Caudate nucleus (tissue), 63 donors: ENCODE measurements at places on chromosomes 1 and 21.

GRCh38 chr1:97529600-97529999 is 391.2 kb downstream of the DPYD start:
- DNase-seq = no peak

DNA sequence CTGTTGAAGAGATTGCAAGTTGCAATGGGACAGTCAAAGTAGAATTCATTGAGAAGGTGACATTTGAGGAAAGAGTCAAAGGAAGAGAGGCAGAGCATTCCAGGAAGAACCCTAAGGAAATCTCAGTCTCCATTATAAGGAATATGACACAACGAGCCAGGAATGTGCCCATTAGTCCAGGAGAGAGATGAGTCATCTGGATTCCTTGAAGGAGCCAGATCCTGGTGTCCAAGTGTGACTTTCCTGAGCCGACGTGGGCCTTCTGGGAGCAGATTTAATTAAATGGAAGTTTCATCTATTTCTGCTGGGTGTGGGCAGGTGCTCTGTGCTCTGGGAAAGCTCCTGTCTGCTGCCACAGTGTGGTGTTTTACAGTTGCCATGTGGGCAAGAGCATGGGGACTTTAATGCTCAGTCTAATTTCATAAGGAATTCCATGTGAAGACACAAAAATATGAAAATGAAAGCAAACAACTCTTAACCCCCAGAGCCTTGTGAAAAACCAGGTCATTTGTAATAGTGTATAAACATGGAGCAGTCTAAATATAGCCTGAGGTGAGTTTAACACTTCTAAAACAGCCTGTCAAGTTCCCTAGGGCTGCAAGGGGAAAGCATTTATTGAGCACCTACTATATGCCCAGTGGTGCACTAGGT is 111.4 kb upstream of the ARTN start:
- DNase-seq = no peak

- DNase-seq = no peak
Observed at GRCh38 chr21:45264146-45264911, 23.4 kb downstream of the POFUT2 start.

- DNase-seq = no peak
Observed at GRCh38 chr21:22791986-22792560, 1793.9 kb downstream of the NCAM2 start.

DNA sequence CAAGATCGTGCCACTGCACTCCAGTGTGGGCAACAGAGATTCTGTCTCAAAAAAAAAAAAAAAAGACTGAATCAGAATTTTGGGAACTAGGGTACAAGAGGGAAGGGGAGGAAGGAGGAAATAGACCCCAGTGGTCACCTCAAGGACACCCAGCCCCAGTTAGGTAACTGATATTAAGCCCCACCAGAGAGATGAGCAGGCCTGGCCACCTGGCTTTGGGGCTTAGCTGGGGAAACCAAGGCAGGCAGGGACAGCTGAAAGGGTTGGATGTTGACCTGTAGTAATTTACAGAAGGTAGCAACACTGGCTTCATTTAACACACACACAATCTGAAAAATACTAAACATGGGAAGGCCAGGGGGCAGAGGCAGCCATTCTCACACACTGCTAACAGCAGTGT is 5.2 kb upstream of the C1orf122 start:
- no peak for DNase-seq

GRCh38 chr21:33069994-33070743 is at the start of gene OLIG1:
Gene OLIG1, plus strand, starts transcription at chr21:33070141. Its CDS starts 106 bp downstream, at chr21:33070247.
- DNase-seq = peak; percentile 85

DNA sequence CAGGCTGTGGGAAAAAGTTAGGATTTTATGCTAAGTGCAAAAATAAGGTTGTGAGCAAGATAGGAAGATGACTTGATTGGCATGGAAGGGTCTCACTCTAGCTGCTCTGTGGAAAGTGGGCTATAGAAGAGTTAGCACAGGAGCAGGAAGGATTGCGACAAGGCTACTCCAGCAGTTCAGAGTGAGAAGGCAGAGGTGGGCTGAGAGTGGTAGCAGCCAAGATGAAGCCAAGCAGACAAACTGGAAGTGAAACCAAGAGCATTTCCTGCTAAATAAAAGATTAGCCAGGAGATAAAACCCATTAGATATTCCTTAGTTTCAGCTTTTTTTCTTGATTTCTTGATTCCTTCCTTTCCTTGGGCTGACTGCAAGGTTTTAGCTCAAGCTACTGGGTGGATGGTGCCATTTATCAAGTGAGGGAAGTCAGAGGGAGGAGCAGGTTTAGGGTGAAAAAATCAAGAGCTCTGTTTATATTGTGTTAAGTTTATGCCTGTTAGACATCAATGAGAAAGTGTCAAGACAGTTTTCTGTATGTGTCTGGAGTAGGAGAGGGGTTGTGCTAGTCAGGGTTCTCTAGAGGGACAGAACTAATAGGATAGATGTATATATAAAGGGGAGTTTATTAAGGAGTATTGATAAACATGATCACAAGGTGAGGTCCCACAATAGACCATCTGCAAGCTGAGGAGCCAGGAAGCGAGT is 33.1 kb upstream of the ZNF644 start:
- DNase-seq = no peak

GRCh38 chr1:206921772-206922265 is at the start of gene FCMR:
Gene FCMR, minus strand, starts transcription at chr1:206921941. Its CDS starts 87 bp downstream, at chr1:206921854.
- no peak for DNase-seq

GRCh38 chr1:2018217-2019171 is 651 bp upstream of the GABRD start:
- DNase-seq = no peak

- DNase-seq = no peak
Observed at GRCh38 chr1:177278626-177279390, 108.0 kb downstream of the BRINP2 start.

DNA sequence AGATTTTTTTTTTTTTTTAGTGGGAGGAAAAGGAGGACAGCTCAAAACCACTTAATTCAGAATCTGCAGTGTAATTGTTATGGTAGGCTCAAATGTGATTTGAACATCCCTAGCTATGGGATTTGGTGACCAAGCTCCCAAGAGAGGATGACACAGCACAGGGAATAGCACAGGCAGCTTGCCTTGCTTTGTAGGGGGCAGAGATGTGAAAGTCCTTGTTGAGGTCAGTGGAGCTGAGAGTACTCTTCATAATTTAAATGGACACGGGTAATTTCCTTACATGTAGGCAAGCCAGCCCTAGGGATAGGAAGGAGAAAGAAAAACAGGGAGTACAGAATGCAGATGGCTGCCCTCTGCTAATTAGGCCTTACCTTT is 3.2 kb upstream of the UCK2 start:
- no peak for DNase-seq

DNA sequence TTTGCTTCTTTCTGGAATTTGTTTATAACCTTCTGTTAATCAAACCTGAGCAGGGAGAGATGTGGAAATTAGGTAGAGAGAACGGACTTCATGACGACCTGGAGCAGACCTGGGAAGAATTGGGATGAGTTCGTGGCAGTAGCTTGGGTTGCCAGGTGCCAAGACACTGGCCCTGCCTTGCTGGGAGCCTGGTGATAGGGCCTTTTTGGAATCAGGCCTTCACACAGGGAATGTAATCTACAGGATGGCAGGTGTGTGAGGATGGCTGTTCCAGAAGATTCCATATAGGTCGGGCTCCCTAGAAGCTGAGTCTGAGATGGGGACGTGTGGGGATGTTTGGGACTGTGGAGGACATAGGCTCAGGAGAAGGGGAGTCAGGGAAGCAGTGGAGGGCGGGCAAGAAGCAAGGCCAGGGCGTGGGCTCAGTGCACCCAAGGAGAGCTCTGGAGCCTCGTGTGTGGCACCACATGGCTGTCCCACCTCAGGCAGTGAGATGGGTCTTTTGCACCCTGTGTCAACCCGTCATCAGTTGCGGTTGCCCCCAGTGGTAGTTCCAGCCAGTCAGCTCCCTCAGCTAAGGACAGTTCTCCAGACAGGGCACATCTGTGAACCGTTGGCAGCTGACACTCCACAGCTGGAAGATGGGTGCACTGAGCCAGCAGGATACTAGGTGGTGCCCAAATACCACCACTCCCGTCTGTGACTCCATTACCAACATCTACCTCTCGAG is 395.9 kb downstream of the MATN1 start:
- no peak for DNase-seq

DNA sequence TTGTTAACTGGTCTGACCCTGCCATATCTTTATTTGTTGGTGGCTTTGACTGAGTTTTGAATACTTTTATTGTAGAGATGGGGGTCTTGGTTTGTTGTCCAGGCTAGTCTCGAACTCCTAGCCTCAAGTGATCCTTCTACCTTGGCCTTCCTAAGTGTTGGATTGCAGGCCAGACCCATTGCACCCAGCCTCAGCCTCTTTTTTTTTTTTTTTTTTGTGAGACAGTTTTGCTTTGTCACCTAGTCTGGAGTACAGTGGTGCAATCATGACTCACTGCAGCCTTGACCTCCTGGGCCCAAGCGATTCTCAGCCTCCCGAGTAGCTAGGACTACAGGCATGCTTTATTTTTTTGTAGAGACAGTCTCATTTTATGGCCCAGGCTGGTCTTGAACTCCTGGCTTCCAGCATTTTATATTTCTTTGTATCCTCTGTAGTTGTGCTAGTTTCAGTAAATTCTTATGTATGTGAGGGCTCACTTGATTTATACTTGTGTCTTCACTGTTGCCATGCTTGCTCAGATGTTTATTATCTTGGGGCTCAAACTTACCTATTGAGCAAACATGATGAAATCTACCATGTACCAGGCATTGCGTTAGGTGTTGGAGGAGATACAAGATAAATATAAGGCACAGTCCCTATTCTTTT is 24.1 kb downstream of the THRAP3 start:
- no peak for DNase-seq

GRCh38 chr21:17612565-17613241 is at the start of gene BTG3:
Gene BTG3, minus strand, starts transcription at chr21:17612901. Its CDS starts 3,757 bp downstream, at chr21:17609144.
- DNase-seq = peak; percentile 70

- no peak for DNase-seq
Observed at GRCh38 chr1:175198332-175198731, 5.8 kb upstream of the KIAA0040 start.

- DNase-seq = peak; percentile 11
Observed at GRCh38 chr1:59903141-59903754, 23.3 kb downstream of the CYP2J2 start.

- no peak for DNase-seq
Observed at GRCh38 chr1:189962181-189962580, 515.5 kb downstream of the BRINP3 start.

DNA sequence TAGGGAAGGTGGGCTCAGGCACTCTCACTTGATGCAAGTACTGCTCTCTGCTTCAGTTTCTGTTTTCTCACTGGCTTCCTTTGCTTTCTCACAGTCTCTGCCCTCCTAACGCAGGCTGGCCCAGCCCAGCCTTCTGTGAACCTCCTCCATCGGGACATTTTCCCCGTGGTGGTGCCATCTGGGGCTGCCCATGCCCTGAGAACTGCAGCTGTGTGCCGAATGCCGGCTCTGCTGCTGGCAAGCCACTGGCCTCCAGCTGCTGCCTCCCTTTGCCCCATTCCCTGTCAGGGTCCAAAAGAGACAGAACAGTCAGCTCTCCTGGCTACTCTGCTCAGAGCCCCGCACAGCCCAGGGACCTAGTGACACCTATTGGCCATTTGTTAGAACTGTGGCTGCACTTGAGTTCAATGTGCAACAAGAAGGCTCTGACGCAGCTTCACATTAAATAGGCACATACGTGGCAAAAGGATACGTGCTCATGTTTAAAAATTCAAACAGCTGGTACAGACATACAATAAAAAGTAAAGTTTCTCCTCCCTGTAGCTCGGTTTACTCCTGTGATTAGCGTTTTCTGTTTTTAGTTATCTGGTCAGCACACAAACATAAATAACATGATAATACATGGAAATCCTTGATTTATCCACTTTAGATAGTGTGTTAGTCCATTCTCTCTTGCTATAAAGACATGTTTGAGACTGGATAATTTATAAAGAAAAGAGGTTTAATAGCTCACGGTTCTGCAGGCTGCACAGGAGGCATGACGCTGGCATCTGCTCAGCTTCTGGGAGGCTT is 46.6 kb downstream of the FCRL5 start:
- no peak for DNase-seq

GRCh38 chr1:206103979-206104378 is 13.2 kb downstream of the AVPR1B start:
- no peak for DNase-seq

DNA sequence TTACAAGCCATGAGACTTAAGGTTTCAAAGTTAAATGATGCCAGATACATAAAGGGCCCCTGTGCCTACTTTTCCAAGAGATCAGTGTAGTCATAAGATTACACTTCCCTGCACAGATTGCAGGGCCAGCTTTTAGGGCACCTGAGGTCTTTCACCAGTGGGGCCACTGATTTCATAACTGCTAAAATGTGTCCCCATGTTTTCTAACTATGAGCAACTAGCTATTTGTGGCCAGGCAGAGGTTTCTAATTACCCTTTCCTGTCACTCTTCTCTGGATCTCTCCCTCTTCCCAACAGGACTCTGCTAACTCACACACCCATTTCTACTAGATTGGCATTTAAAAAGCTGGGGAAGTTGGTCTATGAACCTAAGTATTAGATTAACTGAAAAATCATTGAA is 207.1 kb upstream of the SGIP1 start:
- DNase-seq = no peak

DNA sequence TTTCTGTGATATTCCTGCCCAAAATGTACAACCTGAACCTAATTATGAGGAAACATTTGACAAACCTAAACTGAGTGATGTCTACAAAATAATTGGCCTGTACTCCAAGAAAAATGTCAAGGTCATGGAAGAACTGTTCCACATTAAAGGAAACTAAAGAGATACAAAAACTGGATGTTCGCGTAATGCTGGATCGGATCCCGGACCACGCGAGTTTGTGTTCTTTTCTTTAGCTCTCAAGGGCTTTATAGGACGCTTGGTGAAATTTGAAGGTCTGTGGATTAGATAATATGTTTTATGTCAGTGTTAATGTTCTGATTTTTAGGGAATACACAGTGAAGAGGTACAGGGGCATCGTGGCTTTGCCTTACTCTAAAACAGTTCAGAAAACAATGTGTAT is 400.5 kb downstream of the CAMTA1 start:
- no peak for DNase-seq

GRCh38 chr1:153375511-153375910 is at the start of gene S100A12:
Gene S100A12, minus strand, starts transcription at chr1:153375621. Its CDS starts 1,029 bp downstream, at chr1:153374592.
- DNase-seq = no peak

DNA sequence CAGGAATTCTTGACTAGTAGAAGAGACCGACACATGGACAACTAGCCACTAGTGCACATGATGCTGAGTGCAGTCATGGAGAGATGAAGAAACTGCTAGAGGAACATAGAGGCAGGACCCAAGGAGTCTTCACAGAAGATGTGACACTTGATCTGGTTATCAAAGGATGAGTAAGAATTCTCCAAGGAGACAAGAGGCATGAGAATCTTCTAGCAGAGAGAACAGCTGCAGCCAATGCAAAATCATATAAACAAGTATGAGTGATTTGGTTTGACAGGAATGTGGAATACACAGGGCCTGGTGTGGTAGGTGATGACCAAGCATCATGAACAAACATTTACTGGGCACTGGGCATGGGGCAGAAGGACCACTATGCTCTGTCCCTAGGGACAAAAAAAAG is 140.9 kb upstream of the CTTNBP2NL start:
- DNase-seq = no peak

GRCh38 chr1:218499911-218500310 is 154.8 kb downstream of the TGFB2 start:
- DNase-seq = no peak

- no peak for DNase-seq
Observed at GRCh38 chr1:179888071-179888470, 6.0 kb downstream of the TOR1AIP1 start.

- DNase-seq = no peak
Observed at GRCh38 chr1:222994511-222995235, 148.4 kb downstream of the TLR5 start.
